ENCODE measurements at places on chromosomes 12 and 14. TPM values are rescaled to one million over a fixed set of nuclear protein-coding genes. Genes with fewer than 3 reads are reported as not detected.

DNA sequence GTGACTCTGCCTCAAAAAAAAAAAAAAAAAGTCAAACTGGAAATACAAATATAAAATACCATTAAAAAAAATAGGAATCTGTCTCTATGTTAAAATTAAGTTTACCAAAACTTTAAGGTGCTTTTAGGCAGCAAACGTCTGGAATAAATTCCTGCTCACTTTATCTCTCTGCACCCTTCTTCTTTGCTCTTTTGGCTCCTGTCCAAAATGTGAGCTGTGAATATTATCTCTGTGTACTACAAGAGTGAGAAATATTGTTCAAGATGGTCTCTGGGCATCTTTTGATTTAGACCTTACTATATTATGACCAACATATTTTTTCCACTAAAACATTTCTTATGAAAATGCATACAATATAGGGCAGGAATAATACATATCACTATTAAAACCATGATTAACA lies 63.7 kb downstream of the PUS7L start:
- no peak for DNase-seq

DNA sequence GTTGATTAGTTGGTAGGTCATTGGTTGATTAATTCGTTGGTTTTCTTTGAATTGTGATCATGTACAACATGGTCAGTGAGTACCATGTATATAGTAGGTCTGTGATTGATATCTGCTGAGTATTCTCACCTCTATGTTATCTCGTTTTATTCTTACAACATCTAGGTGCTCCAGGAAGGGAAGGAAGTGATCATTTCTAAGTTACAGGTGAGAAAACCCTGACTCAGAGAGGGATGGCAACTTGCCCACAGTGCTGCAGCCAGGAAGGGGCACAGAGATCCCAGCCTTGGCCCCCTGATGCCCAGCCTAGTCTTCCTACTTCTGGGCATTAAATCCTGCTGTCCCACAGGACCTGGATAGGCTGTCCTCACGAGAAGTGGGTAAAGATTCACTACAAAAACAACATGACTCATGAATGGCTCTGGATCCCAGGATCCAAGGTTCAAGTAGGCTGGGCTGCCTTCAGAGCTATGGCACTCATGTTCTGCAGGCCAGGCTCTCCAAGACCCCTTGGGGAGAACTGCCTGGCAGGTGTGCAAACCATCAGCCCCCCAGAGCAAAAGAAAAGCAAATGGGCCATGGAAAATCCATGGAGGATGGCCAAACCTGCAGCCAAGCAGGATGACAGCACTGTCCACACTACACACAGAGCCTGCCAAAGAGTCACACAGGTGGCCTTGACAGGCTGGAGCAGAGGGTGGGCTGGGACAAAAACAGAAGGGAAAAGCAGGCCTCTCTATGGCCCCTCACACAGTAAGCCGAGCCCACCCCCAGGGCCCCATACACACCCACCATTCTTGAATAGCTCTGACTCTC lies 146.2 kb downstream of the BCL11B start:
- no peak for DNase-seq

GRCh38 chr12:56487448-56488040 lies 417 bp downstream of the GLS2 start:
- no peak for DNase-seq

DNA sequence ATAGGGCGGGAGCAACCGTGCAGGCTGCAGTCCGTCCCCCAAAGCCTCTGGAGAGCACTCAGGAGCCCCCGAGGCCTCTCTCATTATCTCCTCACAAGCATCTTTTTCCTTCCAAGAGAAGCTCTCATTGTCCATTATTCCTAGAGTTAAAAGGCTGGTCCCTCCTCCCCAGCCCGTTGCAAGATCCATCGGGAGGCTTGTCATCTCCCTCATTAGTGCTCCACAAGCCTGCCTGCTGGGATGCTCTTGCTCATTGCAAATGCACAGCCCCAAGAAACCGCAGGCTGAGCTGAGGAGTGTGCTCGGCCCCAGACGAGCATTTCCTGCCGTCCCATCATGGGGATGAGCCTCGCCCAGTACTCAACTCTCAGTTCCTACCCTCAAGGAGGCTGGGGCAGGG lies 23.3 kb downstream of the NUAK1 start:
- no peak for DNase-seq

- no peak for DNase-seq
Measured at GRCh38 chr14:35687335-35687939, 121.7 kb downstream of the RALGAPA1 start.

DNA sequence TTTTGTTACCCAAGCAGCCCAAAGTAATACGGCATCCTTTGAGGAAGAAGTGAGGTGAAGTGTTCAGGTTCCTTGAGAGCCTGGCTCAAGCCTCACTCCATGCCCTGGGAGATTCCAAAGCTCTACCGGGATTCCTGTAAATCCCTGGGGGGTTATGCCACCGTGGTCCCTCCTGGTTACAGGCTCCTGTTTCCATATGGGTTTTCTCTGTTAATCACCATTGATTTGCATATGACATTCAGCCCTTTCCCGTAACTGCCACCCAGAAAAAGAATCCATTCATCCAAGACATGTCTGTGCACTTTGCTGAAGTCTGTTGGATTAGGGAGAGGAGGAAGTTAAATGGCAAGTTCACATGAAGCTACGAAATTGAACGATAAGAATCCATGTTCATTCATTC lies 27.9 kb upstream of the CCDC60 start:
- DNase-seq = no peak

CELA1 gene
- not detected for total RNA-seq

DNA sequence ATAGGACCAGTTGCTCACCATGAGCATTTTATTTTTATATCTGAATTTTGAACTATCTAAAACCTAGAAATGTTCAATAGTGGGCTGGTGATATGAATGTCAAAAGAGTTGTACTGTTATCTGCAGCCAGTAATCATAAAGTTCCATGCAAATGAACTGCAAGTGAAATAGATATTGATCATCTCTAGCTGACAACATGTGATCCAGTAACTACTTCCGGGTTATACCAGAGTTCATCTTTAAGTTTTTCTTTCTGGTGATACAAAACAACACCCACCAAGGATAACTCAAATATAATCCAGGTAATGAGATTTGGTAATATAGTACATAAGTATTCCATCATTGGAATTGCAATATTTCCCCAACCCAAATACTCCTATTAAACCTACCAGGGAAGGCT lies 4.1 kb downstream of the IL26 start:
- DNase-seq = no peak

HOXC13 gene
- not detected for total RNA-seq
